Diencephalon (tissue), 1 donor: ENCODE measurements at places on chromosomes 13 and 19. TPM values are rescaled to one million over a fixed set of nuclear protein-coding genes. Genes with fewer than 3 reads are reported as not detected.

The POLR2I gene
- 104 TPM for total RNA-seq

The ZNF285 gene
- total RNA-seq = 18.9 TPM

The OR10H2 gene
- total RNA-seq = not detected

The IGSF23 gene
- total RNA-seq = not detected

The ATP12A gene
- 0.69 TPM for total RNA-seq

The ACP7 gene
- not detected for total RNA-seq

The MADCAM1 gene
- total RNA-seq = 2.8 TPM

The DGKH gene
- total RNA-seq = 19.1 TPM

The ATP4B gene
- 0.23 TPM for total RNA-seq

The IL17D gene
- total RNA-seq = 19.1 TPM

The TUBB4A gene
- 169 TPM for total RNA-seq

The CPB2 gene
- not detected for total RNA-seq

The EHD2 gene
- total RNA-seq = 1.8 TPM

The KLK2 gene
- total RNA-seq = not detected

The ZNF433 gene
- 14.1 TPM for total RNA-seq

The ZNF787 gene
- 16.1 TPM for total RNA-seq

The ZSCAN1 gene
- 1.6 TPM for total RNA-seq

The KIR2DL4 gene
- not detected for total RNA-seq

The SERPINE3 gene
- 0.23 TPM for total RNA-seq

The BAX gene
- total RNA-seq = 15.7 TPM

The ZNF761 gene
- 12.9 TPM for total RNA-seq

The ZNF99 gene
- total RNA-seq = 0.92 TPM

The TMEM38A gene
- 18.0 TPM for total RNA-seq

The FOXA3 gene
- not detected for total RNA-seq

The SIGLEC7 gene
- total RNA-seq = 0.46 TPM

The FLT1 gene
- total RNA-seq = 17.3 TPM

The LILRB2 gene
- 0.46 TPM for total RNA-seq

The PBX4 gene
- 10.6 TPM for total RNA-seq

The SIGLEC14 gene
- total RNA-seq = 1.2 TPM

The FPR3 gene
- total RNA-seq = 0.46 TPM

The C1QTNF9B gene
- total RNA-seq = not detected

The ZNF880 gene
- 128 TPM for total RNA-seq

The SERP2 gene
- 22.1 TPM for total RNA-seq

The PLA2G4C gene
- 22.6 TPM for total RNA-seq

The FAM174C gene
- 5.8 TPM for total RNA-seq

The NLRP4 gene
- total RNA-seq = under 0.01 TPM

The CRX gene
- total RNA-seq = not detected

The CYP4F3 gene
- 0.23 TPM for total RNA-seq

The SOX1 gene
- total RNA-seq = 14.1 TPM

The CNFN gene
- total RNA-seq = not detected

The NAXD gene
- 32.3 TPM for total RNA-seq

The C19orf33 gene
- not detected for total RNA-seq

The FBL gene
- 120 TPM for total RNA-seq

The OR4F17 gene
- not detected for total RNA-seq

The PGLYRP1 gene
- total RNA-seq = not detected
